Large intestine (tissue), 12 donors: ENCODE measurements at places on chromosomes 7 and 10. TPM values are rescaled to one million over a fixed set of nuclear protein-coding genes. Genes with fewer than 3 reads are reported as not detected.
A peak's percentile ranks its signal among the peaks of the same experiment; 100 is the strongest.

The GLCCI1 gene
- 13.8 TPM for polyA plus RNA-seq

The ZFAND2A gene
- 20.2 TPM for polyA plus RNA-seq

The LRRC61 gene
- 22.8 TPM for polyA plus RNA-seq

- DNase-seq: no peak
These were observed 152.6 kb downstream of the PRKCQ start for GRCh38 chr10:6427357-6427959.

DNA sequence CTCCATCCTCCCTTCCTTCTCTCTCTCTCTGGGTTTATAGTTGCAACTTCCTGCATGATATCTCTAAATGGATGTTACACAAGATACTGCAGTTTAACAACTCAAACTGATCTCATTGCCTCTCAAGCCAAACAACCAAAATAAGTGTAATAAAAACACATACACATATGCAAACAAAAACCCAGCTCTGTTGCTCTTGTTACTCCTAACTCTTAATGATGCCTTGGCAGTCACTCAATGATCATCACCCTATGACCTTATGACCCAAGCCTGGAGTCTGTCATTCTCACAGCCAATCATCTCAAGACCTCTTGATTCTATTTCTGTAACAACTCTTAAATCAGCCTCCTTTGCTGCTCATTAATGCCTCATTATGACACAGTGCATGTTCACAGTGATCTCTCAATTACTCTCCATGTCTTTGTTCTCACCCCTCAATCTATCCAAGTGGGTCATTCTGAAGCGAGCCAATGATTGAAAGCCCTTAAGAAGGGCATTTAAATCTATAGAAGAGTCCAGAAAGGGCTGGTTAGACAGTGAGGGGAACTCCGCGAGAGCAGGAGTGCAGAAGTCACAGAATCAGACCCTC is 210.9 kb downstream of the INHBA start:
- no peak for DNase-seq

DNA sequence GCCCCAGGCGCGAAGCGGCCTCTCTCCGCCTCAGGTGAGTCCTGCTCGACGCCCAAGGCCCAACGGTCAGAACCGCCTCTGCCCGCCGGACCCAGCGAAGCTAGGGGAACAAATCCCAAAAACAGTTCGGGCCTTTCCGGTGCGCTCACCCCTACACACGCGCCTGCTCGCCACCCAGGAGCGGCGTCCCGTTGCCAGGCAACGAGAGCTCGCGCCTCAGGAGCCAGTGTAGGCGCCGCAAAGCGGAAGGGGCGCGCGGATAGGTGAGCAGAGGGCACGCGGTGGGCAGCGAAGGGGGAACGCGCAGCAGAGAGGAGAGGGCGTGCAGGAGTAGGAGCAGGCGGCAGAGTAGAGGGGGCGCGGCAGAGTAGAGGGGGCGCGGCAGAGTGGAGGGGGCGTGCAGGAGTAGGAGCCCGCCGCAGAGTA is at the start of the genes DYDC1 and DYDC2:
TSS of gene DYDC1 (minus strand) at position 193 of the 426 bp plus-strand sequence. CDS start 4,154 bp downstream, outside the sequence.
TSS of gene DYDC2 (plus strand) at position 219 of the 426 bp plus-strand sequence. CDS start 5,663 bp downstream, outside the sequence.
- peak; percentile 72 for DNase-seq

GRCh38 chr7:12653518-12653917 is 33.9 kb upstream of the ARL4A start:
- DNase-seq: no peak

DNA sequence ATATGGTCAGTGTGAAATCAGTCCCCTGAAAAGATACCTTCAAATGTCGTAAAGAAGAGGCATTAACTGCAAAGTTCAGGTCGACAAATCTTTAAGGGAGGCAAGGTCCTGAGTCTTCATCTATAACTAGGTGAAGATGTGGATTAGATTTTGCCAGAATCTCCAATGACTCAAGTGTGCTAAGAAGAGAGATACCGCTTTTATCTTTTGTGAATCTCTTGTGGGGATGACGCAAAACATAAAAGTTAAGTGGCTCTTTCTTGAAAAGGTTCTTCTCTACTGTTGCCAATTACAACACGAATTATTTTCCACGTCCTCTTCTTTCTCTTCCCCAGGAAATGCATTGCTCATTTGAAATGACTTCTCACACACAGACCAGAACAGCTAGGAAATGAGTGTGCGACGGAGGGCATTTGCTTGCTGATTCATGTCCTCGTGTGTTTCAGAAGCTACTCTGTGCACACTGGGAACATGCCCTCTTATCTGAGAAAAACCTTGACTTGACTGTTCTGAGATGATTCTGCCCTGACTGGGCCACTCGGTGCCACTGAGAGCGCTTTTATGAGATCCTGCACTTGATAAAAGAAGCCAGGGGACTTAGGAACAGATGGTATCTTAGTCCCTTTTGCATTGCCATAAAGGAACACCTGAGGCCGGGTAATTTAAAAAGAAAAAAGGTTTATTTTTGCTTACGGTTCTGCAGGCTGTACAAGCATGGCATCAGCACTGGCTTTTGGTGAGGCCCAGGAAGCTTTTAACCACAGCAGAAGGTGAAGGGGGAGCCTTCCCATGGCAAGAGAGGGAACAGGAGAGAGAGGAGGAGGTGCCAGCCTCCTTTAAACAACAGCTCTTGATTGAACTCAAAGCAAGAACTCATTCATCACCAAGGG is 169.5 kb upstream of the PFKP start:
- no peak for DNase-seq

- DNase-seq: no peak
These were observed 2.2 kb downstream of the NPFFR1 start for GRCh38 chr10:70281609-70282008.

- no peak for DNase-seq
These were observed 73.4 kb downstream of the FBXL13 start for GRCh38 chr7:103001210-103001609.

DNA sequence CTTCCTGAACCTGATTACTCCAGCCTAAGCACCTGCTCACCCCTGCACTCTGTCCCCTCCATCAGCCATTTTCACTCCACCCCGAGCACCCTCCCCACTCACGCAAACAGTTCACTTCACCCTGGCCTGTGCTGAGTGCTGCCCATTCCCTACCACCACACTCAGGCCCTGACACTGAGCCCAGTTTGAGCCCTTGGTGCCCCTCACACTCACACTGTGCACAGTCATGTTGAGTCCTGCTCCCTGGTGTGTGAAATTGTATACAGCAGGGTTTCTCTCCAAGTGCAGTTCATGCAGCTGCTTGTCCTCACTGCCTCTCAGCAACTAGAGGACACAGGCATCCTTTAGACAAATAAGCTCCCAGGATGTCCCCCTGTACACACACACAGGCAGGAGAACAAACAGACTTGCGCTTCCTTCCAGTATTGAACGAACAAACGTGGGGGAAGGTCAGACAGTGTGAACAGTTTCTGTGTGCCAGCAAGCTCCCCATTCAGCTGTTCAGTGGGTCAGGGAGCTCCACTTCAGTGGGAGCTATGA is 6.8 kb downstream of the MYO1G start:
- DNase-seq: no peak

GRCh38 chr7:96663457-96663856 is 46.2 kb downstream of the SEM1 start:
- DNase-seq: no peak

DNA sequence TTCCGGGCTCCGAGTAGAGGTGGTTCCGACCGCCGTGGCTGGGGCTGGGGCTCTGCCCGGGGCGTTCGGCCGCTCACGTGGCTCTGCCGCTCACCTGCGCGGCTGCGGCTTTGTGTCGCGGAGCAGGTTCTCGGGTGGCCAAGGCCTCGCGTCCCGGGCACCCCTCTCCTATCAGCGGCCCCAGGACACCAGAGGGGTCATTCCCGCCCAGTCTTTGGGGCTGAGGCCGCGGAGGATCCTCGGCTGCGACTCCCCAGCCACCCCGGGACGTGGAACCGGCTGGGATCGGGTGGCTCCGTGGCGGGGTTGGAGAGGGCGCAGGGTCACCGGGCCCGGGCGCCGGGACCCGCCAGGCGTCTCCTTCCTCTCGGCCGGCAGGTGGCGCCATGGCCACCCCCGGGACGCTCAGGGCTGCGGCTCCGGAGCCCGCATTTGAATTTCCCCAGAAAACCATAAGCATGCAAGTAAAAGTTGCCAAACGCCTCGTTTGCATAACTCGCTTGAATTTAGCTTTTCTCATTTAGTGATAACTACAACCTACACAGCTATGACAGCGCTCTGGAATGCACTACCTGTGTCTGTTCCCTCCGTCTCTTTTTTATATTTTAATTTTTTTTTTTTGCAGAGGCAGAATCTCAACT is 1.2 kb downstream of the COL26A1 start:
- peak; percentile 62 for DNase-seq

DNA sequence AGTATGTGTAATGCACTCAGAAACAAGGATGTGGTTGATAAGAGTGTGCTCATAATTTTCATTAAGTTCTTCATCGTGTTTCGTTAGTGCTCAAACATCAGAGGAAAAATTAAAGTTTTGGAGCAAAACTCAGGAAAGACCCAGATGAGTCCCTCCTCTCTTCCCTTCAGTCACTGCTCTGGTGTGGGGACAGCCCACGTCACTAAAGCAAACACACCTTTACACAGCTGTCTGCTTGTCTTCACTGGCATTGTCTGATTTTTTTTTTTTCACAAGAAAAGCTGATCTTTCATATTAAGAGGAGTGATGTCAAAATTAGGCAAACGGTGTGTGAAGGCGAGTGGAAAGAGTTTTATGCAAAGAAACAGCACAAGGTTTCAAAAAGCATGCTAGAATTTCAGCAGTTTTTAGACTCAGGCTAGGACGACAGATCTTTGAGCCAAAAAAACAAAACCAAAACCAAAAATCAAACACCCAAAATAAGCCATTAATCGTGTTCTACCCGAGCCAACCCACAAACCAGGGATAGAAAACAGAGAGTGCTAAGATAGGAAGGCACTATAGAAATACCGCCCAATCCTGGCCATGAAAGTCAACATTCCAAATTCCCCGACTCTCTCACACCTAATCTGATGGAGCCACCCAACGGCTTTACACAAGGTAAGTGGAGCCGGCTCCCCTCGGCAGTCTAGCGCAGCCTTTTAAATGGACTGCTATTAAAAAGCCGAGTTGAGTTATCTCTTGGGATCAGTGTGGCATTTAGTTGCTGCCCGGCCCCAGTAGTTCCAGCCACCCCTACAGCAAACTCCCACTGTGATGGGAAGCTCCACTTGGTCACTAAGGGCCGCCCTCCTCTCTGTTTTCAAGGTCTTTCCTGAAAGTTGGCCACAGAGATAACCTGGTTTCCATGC is 27.9 kb upstream of the GATA3 start:
- no peak for DNase-seq

DNA sequence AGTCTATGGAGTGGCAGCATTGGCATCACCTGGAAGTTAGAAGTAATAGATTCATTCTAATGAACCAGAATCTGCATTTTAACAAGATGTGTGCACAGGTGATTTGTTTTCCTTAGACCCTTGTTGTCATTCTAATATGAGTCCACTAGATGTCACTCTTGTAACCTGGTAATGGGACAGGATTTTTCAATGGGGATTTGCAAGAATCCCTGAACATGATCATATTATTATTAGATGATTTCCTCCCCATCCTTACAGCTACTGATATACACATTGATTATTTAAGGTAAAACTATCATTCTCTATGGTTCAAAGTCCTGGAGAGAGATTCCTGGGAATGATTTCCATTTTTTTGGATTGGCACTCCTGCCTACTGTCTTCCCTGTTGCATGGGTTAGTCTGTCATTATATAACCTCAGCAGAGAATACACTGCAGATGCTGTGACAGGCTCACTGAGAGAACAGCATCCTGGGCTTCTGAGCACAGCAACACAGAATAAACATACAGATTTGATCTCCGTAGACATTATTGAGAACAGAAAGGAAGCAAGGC is 194.9 kb downstream of the SUGCT start:
- peak; percentile 29 for DNase-seq

DNA sequence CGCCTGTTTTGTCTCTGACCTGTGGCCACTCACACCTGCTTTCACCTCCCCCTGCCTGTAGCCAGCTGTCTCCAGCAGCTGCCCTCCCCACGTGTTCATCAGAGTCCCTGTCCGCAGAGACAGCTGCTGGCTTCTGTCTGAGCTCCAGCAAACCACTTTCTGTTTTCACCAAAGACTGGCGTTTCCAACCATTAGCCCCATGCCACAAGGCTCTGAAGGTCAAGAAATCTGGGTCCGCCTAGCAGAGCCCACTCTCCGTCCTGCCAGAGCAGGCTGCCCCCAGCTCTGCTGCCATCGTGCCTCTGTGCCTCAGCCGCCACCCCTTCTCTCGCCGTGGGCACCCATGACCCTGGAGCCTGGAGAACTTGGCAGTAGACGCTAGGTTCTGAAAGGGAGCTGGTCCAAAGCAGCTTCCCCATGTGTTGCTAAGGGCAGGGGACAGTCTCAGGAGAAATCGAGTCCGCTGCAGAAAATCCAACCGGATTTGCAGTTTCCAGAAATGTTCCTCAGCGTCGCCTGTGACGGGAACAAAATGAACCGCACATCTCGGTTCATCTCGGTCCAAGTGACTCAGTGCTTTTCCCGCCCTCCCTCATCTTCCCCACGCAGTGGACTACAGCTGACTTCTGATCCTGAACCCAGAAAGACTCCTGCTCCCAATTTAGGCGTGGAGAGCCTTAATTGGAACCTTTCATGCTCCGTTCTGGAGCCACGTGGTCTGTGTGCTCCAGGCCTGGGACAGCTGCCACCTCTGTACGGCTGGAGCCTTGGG is 28.0 kb downstream of the TMEM120A start:
- no peak for DNase-seq

- no peak for DNase-seq
These were observed 66.3 kb downstream of the INSIG1 start for GRCh38 chr7:155363852-155364600.
